H9 (cell line): ENCODE measurements at places on chromosomes 7 and 10. TPM values are rescaled to one million over a fixed set of nuclear protein-coding genes. Genes with fewer than 3 reads are reported as not detected.

The FEZF1 gene
- total RNA-seq = 37.8 and 41.5 TPM in 2 replicates

The COL17A1 gene
- 1.9 TPM in 2 replicates for total RNA-seq

The VIPR2 gene
- total RNA-seq = 1.5 and 1.6 TPM in 2 replicates

DNA sequence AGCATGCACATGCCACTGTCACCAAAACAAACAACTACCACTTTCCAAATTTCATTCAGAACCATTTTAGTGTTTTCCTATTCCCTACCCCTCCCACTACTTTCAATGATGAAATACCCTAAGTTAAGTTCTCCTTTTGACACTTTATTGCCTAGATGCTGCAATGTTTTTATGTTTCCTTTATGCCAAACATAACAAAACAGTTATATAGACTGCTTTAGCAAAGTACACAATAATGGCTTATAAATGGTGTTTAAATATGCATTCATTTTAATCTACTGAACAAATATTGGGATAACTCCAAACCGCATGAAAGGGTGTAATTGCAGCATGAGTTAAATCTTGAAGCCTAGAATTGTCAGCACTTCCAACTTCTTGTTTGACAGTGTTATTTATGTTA is 69.2 kb downstream of the PHYHIPL start:
- H3K4me1 ChIP-seq = no peaks in the 10 kb centered on the region
- no peaks in the 10 kb centered on the region for H3K36me3 ChIP-seq
- H3K4me3 ChIP-seq = no peak overlapping the region
- H3K27ac ChIP-seq = no peak overlapping the region
- no peak for DNase-seq
- no peaks in the 10 kb centered on the region for H3K27me3 ChIP-seq

DNA sequence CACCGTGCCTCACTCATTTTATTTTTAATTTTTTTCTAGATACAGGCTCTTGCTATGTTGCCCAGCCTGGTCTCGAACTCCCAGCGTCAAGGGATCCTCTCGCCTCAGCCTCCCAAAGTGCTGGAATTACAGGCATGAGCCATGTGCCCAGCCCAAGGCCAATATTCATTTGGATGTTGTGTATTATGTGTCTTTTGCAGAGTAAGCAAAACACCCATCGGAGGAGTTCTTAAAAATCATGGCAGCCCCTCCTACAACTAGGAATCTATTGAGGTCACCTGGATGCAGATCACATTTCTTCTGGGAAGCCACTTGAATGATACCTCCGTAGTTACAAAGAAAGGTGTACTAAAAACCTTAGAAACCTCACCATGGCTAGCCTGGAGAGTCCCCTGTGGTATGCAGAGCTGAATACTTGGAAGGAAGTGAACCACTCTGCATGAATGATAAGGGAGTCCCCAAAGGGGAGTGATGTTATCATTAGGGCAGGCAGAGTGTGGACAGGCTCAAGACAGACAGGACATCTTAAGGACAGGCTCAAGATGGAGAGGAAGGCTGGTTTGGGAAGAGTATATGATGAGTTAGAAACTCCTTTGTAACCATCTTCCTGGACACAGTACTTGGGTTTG is 185.7 kb downstream of the TAX1BP1 start:
- no peaks in the 10 kb centered on the region for H3K27me3 ChIP-seq
- H3K4me1 ChIP-seq = peaks cover 6% of the 10 kb centered on the region; the same call in 1 of the 2 replicates
- H3K4me3 ChIP-seq = no peak overlapping the region
- no peak for DNase-seq
- no peaks in the 10 kb centered on the region for H3K36me3 ChIP-seq

- H3K36me3 ChIP-seq = peaks cover 18% of the 10 kb centered on the region
- no peak overlapping the region for H3K4me3 ChIP-seq
- no peak for DNase-seq
- no peak overlapping the region for H3K27ac ChIP-seq
Measured at GRCh38 chr7:96184783-96185182, 137.1 kb downstream of the SLC25A13 start.

GRCh38 chr10:194281-194680 is 59.0 kb downstream of the ZMYND11 start:
- H3K27ac ChIP-seq = no peak overlapping the region
- no peaks in the 10 kb centered on the region for H3K36me3 ChIP-seq
- no peak overlapping the region for H3K4me3 ChIP-seq
- H3K4me1 ChIP-seq = peaks cover 5% of the 10 kb centered on the region; the same call in 1 of the 2 replicates

- H3K4me1 ChIP-seq = no peaks in the 10 kb centered on the region
- H3K4me3 ChIP-seq = no peak overlapping the region
- no peaks in the 10 kb centered on the region for H3K27me3 ChIP-seq
- peaks cover 16% of the 10 kb centered on the region for H3K36me3 ChIP-seq
Measured at GRCh38 chr7:1961701-1962276, 271.0 kb downstream of the MAD1L1 start.

DNA sequence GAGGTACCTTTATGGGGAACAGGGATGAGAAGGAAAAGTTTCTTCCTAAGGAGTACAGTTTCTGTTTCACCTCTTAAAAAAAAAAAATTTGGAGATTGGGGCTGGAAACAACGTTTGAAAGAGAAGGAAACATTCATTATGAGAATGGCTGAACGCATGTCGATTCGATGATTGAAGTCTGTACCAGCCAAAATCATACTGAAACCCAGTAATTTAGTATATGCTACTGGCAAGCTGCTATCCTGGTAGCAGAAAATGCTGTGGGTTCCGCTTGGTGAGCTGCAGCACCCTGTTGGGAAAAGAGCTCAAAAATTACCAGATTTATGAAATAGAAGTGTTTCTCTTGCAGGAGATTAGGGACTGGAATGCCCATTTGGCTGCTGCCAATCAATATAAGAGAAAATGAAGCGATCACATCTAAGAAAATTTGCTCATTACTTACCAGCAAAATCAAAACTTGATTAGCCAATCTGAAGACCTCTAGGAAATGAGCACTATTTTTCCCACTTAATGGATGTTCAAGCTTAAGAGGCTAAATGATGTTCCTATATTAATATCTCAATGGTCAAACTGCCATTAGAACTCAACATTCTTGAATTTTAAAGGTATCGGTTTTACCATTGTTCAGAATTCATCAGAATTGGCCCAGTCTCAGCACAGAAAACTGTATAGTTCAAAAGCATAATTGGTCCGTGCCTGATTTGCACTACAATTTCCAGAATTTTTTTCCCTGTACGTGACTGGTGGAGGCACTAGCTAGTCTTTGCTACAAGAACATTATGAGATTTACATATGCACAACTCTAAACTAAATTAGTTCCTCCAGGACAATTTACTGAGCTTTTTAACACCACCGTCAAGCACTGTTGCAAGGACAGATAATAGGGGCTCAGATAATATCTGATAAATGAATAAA is 1.2 kb upstream of the ITGB1 start:
- H3K4me1 ChIP-seq = peaks cover 3% of the 10 kb centered on the region; the same call in 1 of the 2 replicates
- no peak for DNase-seq
- peak overlapping the region; percentile 94 for H3K4me3 ChIP-seq

- no peak overlapping the region for H3K4me3 ChIP-seq
- DNase-seq = no peak
- H3K27ac ChIP-seq = no peak overlapping the region
- H3K4me1 ChIP-seq = no peaks in the 10 kb centered on the region
Measured at GRCh38 chr10:34405611-34406462, 409.3 kb downstream of the PARD3 start.
